ENCODE measurements at places on chromosomes 5 and 9.

DNA sequence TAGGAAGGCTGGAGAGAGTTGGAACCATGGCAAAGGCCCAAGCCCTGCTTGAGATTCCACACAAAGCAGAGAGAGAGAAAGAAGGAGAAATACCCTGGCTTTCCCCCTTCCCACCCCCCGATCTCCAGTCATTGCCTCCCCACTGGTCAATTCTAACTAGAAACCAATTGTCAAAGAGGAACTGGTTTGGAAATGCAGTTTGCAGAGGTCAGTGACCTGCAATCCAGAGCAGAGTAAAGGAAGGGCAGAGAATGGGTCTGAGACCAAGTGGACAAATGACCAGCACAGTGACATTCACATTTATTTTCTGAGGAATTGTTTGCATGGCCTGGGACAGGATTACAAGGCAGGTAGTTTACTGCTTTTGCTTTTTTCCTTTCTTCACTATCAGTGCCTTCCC lies 37.5 kb upstream of the ZFYVE16 start:
- no peak for DNase-seq

DNA sequence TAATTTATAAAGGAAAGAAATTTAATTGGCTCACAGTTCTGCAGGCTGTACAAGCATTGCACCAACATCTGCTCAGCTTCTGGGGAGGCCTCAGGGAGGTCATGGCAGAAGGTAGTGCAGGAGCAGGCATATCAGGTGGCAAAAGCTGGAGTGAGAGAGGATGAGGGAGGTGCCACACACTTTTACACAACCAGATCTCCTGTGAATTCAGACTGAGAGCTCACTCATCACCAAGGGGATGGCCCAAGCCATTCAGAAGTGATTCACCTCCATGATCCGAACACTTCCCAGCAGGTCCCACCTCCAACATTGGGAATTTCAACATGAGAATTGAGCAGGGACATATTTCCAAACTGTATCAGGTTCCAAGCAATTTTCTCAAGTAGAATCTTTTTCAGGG lies 84.7 kb upstream of the BRINP1 start:
- DNase-seq, result no peak

DNA sequence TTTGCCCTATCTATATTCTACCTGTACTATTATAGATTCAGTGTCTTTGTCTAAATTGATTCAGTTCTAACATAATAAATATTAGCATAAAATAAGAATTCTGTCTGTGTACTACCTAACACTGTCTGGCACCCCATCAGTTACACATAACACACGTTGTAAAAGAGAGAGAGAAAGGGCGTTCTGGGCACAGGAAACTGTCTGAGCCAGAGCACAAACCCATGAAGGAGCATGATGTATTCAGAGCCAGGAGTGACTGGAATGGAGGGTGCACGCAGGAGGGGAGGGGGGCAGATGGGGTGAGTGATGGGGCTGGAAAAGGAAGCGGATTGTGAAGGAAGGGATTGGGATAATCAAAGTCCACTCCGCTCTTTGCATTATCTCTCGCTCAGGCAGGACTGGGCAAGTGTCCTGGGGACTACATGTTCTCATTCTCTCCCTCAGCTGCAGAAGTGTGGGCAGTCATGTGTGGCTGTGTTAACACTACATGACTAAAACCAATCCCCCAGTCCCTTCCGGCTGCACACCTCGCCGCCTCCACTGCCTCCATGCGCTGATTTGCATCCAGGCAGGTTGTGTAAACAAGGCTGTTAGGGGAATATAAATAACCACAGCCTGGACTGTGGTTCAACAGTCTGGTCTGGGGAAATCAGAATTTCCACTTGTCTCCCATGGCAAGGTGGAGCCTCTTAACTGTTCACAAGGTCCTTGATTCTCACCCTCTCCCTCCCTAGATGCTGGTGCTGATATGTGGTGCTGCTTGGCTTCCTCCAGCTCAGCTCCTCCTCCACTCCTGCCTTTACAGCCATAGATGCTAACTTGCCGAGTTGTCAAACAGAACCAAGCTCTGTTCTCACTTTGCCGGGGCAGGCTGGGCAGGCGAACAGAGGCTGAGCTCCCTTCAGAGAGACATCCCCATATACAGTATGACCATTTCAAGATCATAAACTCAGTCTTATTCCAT lies 367.5 kb upstream of the BRINP1 start:
- DNase-seq, result no peak

DNA sequence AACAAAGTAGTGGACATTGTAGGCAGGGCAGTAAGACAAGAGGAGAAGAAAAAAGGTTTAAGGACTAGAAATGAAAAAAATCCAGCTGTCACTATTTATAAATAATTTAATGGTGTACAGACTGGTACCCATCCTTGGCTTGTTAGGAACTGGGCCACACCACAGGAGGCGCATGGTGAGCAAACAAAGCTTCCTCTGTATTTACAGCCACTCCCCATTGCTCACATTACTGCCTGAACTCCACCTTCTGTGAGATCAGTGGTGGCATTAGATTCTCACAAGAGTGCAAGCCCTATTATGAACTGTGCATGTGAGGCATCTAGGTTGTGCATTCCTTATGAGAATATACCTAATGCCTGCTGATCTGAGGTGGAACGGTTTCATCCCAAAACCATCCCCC lies 62.6 kb upstream of the DMAC1 start:
- DNase-seq, result no peak

- DNase-seq, result no peak
These were observed 6.2 kb upstream of the ORM1 start for GRCh38 chr9:114316605-114317230.

- DNase-seq, result no peak
These were observed 36.1 kb downstream of the SLC22A5 start for GRCh38 chr5:132405646-132406045.

DNA sequence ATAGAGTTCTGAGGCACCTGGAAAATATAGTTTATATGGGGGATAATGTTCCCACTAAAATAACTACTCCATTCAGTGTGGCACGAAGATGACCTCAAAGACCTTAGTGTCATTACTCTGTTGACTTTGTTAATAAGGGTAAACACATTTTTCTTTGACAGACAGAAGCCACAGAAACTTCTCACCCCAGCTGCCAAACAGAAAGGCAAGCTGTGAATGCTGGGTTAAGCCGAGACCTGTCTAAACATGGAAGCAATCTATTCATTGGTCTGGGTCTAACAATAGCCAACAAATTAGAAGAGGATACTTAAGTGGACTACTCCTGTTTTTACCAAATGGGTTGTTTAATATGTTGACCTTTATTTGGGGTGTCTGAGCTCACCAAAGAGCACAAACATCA lies 171.4 kb downstream of the TLE1 start:
- DNase-seq, result no peak

DNA sequence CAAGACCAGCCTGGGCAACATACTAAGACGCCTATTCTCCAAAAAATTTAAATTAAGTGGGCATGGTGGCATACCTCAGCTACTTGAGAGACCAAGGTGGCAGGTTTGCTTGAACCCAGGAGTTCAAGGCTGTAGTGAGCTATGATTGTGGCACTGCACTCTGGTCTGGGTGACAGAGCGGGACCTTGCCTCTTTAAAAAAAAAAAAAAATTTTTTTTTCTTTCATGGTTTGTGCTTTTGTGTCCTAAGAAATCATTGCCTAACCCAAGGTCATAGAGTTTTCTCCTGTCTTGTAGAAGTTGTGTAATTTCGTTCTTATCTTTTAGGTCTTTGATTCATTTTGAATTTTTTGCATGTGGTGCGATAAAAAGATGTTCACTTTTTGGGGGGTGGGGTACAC lies 12.3 kb downstream of the GPBP1 start:
- no peak for DNase-seq

DNA sequence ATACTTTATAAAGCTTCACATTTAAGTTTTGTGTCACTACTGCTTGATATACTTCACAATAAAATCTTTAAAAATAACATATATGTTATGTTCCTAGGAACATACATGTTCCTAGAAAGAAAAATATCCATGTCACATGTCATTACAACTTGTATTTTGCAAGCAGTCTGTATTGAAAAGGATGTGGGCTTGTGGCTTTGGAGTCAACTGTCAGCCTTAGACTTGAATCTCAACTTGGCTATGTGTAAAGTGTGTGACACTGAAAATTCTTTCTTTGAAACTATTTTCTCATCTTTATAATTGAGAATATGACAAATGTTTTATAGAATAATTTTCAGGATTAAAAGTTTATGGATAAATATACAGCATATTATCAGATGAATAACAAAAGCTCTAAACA lies 273.1 kb downstream of the KIAA0825 start:
- no peak for DNase-seq

- no peak for DNase-seq
These were observed 2.8 kb upstream of the ARRDC1 start for GRCh38 chr9:137602661-137603060.

GRCh38 chr5:90356622-90357021 lies 52.9 kb downstream of the CETN3 start:
- peak; percentile 92 for DNase-seq

- no peak for DNase-seq
These were observed 7.4 kb upstream of the SLC22A5 start for GRCh38 chr5:132362086-132362485.

GRCh38 chr9:87685871-87686519 lies 39.9 kb upstream of the CTSL start:
- no peak for DNase-seq

GRCh38 chr9:91884153-91884552 lies 65.9 kb downstream of the ROR2 start:
- no peak for DNase-seq

GRCh38 chr9:79682076-79682736 lies 110.4 kb downstream of the TLE4 start:
- peak; percentile 64 for DNase-seq

GRCh38 chr9:8708728-8709127 lies 909.1 kb upstream of the DMAC1 start:
- DNase-seq, result no peak

DNA sequence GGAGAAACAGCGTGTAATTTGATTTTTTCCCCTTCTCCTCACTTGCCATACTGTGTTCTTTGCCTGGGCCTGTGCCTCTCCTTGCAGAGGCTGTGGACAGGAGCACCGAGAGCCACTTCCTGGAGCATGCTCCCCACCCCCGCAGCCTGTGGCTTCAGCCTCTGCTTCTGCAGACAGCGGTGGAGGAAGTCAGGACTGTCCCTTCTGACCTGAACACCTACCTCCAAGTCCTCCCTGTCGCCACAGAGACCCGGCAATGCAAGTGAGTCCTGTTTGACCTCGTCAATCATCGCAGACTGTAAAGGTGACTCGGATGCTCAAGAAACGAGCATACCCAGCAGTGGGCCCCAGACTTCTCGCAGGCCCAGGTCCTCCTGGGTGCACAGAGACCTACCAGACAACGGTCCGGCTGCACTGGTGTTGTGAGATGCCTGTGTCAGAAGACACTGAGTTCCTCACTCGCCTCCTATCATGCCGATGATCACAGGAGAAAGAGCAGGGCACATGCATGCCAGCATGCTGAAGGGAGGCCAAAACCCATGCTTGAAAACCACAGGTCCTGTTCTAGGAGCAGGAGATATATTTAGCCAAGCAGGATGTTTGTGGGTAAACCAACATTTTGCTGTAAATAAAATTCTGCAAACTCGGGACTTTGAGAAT lies 198.8 kb downstream of the AUH start:
- DNase-seq, result peak; percentile 40

- DNase-seq, result peak; percentile 58
These were observed 441.8 kb upstream of the TLE4 start for GRCh38 chr9:79129865-79130480.

DNA sequence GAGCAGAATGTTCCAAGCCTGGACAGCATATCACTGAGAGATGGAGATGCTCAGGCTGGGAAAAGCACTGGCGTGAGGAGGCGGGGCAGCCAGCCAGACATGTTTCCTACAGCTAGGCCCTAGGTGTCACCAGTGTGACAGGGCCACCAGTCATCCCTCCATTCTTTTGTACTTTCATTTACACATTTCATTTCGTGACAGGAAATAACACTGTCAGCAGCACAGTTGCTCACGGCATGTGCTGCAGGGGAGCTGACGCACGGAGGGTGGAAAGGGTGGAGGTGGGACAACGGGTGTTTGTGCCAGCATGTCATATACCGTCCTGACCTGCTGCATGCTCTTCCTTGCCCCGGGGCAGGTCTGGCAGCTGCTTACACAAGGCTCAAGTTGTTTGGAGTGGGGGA lies 14.8 kb upstream of the CEMIP2 start:
- DNase-seq, result no peak

DNA sequence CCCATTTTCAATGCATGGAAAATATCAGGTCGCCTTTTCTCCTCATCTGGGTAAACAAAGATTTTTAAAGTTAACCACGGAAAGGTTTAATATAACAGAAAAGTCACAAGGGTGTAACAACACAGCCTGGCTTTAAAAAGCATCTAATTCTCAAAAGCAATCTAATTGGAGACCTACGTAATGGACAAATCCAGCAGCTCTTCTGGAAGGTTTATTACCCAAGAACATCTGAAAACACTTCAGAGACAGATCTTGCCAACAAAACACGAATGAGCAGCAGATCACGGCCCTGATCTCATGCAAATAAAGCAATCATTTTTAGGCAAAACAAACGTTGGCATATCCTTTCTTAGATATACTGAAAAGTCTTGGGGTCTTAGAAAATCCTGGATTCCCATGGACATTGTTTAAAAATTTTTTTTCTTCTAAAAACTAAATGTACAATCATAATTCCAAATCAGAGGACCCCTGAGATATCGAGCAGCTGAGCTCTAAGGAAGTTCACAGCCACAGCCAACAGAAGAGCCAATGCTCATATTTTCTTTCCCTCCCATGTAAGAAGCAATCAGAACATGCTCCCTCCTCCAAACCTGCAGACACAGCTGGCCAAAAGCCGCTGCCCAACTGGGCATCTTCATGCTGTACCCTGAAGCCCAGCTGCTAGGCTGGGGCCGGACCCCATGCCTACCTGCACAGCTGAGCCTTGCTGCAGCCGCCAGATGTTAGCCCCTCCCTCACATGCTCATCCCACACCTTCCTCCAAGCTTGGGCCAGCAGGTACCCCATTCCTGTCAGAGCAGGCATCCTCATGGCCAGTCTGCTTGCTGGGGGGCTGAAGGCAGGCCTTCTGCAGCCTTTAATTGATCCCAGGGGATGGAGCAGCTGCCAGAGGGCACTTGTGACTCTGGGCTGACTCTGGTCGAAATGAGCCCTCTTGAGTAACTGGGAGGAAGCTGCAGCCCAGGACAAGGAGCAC lies 11.2 kb downstream of the ANKS6 start:
- DNase-seq, result no peak

DNA sequence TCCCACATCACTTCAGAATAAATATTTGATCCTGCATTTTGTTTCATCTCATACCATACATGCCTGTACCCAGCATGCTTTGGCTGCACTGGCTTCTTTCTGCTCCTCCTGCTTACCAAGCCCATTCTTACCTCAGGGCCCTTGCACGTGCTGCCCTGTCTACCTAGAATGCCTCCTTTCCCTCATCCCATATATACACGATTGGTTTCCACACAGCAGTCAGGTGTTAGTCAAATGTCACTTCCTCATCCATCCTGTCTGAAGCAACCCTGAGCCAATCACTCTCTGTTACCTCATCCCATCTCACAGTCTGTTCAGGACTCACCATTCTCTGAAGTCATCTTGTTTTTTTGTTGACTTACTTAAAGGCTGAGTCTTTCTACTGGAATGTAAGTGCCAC lies 30.3 kb downstream of the CAST start:
- DNase-seq, result no peak

- no peak for DNase-seq
These were observed 199.3 kb downstream of the TTLL11 start for GRCh38 chr9:121893786-121894185.

Data from umbilical cord (tissue), 2 donors.